ENCODE measurements at places on chromosomes 1 and 21. TPM values are rescaled to one million over a fixed set of nuclear protein-coding genes. Genes with fewer than 3 reads are reported as not detected.

Gene MYOG
- total RNA-seq: not detected

Gene TSACC
- not detected for total RNA-seq

Gene CATSPER4
- total RNA-seq: not detected

Gene SPATA1
- total RNA-seq: 1.9 TPM

Gene SUSD4
- total RNA-seq: 0.68 TPM

Gene ENAH
- total RNA-seq: 38.9 TPM

Gene DIO1
- total RNA-seq: 0.38 TPM

Gene MTFR1L
- total RNA-seq: 68.3 TPM

Gene CATSPERE
- 1.3 TPM for total RNA-seq

Gene ATP1A4
- total RNA-seq: 0.97 TPM

Gene SELE
- total RNA-seq: not detected

Gene ZBTB48
- total RNA-seq: 55.2 TPM

Gene COL24A1
- 0.59 TPM for total RNA-seq

Gene LGR6
- total RNA-seq: 24.5 TPM

Gene NOS1AP
- total RNA-seq: 0.57 TPM

Gene MTMR11
- total RNA-seq: 4.4 TPM

Gene ETV3L
- not detected for total RNA-seq

Gene SELL
- 176 TPM for total RNA-seq

Gene KRTAP13-2
- not detected for total RNA-seq

Gene SPRR1B
- not detected for total RNA-seq

Gene ZBTB37
- 26.2 TPM for total RNA-seq

Gene EDARADD
- 1.4 TPM for total RNA-seq

Gene TNFRSF9
- 3.3 TPM for total RNA-seq

Gene RHBDL2
- total RNA-seq: not detected

Gene NGF
- 0.79 TPM for total RNA-seq

Gene THEM5
- total RNA-seq: not detected

Gene USP25
- total RNA-seq: 59.0 TPM

Gene OR6N2
- total RNA-seq: not detected

Gene SEMA4A
- 65.9 TPM for total RNA-seq

Gene CAPN2
- total RNA-seq: 88.8 TPM

Gene NECTIN4
- total RNA-seq: not detected

Gene PPCS
- 64.2 TPM for total RNA-seq

Gene SPRR2F
- total RNA-seq: not detected

Data from spleen (tissue), 13 donors.